ENCODE measurements at places on chromosomes 4 and X.

GRCh38 chr4:81412946-81413495 is 58.7 kb downstream of the RASGEF1B start:
- DNase-seq = no peak

DNA sequence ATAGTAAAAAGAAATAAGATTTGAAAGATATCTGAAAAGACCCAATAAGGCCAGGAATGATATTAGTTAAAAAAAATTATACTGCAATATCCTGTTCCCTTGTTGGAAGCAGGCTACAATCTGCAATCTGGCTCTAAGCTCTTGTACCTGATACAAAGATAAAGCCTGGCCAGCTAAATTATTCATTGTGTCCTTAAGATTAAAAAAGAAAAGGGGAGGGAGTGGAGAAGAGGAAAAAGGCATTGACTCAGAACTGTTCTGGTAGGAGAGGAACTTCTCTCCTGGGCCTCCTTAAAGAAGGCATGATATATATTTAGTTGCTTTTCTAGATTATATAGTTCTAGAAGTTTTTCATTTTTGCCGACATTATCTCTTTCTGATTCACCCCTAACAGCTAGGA is 46.7 kb downstream of the IRF2 start:
- no peak for DNase-seq

GRCh38 chr4:1041936-1042330 is 30.5 kb downstream of the FGFRL1 start:
- no peak for DNase-seq

DNA sequence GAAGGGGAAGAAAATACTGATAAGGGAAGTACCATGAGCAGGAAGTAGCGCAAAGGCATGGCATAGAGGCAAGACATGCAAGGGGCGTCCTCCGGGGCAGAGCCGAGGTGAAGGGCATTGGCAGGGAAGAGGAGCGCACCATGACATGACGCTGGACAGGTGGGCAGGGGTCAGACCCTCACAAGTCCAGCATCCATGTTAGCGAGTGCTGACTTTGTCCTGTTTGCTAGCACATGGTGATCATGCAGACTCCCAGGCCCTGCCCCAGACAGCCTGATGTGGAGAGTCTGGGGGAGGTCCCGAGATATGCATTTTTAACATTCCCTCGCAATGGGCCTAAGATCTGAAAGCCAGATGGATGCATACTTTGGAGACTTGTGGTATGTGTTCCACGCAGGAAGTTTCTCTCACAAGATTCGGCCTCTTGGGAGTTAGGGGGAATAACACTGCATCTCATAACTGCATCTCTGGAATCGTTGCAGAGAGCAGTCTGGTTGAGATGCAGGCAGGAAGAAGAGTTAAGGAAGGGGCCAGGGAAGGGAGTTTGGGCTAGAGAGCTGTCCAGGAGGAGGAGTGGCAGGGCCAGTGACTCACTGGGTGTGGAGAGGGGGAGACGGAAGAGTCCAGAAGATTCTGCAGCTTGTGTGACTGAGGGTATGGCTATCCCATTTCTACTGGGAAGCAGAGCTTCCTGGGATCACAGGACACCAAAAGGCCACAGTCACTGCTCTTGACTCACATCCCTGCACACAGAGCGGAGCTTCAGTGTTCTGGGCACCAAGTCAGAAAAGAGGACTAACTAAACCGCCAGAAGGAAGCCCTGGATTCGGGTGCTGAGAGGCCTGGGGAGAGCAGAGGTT is 59.7 kb downstream of the FAM184B start:
- DNase-seq = no peak

GRCh38 chr4:13942977-13943376 is 315.5 kb upstream of the BOD1L1 start:
- DNase-seq = no peak

DNA sequence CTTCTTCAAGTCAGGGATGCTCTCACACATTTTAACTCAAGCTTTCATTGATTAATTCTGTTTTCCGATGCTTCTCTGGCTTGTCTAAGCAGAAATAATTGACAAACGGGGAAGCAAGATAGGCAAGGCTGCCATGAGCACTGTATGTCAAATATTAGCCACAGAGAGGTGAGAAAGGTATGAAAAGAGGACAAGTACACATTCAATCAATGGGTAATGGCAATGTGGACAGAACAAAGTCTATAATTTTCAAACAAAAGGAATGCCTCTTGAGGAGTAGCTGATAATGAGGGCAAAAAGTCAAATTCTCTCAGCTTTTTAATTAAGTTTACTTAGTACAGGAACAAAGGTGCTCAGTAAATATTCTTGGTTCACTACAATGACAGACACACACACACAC is 19.6 kb downstream of the COX7B2 start:
- no peak for DNase-seq

- DNase-seq = no peak
These were observed 917.9 kb downstream of the RAPGEF2 start for GRCh38 chr4:160020804-160021203.

- DNase-seq = no peak
These were observed 9.8 kb upstream of the PCDH18 start for GRCh38 chr4:137541876-137542646.

DNA sequence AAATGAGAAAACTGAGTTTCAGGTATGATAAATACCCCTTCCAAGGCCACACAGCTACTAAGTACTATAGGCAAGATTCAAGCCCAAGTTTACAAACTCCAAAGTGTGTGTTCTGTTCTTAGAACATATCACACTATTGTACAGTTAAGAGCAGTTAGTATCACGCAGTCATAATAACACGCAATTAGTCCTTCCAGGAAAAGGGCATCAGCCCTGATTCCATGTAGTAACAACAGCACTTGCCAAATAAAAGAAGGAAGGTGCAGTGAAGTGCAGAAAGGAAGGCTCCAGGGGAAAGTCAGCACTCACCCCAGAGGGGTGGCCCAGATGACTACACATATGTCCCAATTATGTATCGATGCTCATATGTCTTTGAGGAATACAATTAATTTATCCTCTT is 4.4 kb downstream of the TASL start:
- no peak for DNase-seq

GRCh38 chr4:32172761-32173160 is 1452.6 kb downstream of the PCDH7 start:
- no peak for DNase-seq

DNA sequence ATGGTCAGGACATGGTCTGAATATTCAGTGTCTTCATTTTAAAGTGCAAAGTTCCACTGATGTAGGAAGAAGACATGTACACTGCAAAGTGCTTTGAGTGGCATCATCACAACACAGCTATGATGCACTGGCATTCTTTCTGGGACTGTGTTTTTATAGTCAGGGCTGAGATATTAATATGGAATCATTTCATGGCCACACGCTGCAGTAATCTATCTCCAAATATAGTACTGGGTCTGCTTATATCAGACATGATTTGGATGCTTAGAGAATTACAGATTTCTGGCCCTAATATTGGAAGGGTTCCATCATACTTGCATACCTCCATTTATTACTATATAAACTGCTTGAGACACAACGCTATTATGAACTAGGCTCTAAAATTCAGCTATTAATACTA is 1170.9 kb downstream of the NLGN4X start:
- no peak for DNase-seq

- DNase-seq = no peak
These were observed 907.0 kb downstream of the RAPGEF2 start for GRCh38 chr4:160009656-160010493.

DNA sequence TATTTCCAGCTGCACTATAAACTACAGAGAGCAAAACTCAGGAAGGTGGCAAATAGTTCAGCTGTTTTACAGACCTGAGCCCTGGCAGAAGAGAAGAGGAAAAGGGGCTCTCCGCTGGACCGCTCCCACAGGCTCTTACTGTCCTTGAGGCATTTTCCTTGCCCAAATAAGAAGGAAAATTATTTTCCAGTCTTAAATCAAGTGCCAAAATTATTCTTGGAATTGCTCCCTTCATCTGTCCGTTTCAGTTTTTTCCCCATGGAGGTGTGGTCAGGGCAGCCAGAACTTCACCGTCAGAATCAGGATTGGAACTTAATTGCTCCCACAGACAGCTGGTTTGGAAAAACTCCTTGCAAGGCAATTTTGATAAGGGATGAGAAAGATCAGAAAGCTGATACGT is 35.2 kb upstream of the SPINK2 start:
- DNase-seq = no peak

DNA sequence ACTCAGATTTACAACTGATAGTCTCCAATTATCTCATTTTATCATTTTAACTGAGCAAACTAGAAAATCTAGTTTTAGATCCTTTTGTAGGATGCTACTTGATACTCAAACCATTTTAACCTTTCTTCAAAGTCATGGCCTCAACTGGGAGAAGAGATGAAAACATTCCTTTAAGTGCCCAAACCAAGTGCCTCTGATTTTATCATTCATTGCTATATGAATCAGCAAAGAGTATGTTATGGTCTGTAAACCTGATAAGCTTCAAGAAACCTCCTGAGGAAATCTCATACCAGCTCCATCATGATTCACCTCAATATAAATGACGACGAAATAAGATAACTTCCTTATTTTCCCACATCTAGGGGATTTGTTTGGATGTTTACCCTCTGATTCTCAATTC is 119.9 kb downstream of the FAM13A start:
- no peak for DNase-seq

DNA sequence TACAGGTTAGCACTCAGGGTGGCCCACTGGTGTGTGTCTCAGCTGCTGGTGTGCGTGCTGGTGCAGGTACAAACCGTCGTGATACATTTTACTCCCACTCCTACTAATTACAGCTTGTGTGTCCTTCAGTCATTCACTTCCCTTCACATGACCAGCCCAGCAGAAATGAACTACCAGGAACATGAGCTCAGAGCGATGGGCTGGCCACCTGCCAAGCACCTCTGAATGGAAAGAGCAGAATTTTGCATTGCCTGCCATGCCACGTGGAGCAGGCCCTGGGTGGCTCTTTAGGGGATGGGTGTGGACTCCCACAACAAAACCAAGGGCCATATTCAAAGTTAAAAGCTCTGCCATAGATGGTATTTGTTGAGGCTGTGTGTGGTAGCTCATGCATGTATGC is 58.9 kb upstream of the PGM2 start:
- DNase-seq = no peak

DNA sequence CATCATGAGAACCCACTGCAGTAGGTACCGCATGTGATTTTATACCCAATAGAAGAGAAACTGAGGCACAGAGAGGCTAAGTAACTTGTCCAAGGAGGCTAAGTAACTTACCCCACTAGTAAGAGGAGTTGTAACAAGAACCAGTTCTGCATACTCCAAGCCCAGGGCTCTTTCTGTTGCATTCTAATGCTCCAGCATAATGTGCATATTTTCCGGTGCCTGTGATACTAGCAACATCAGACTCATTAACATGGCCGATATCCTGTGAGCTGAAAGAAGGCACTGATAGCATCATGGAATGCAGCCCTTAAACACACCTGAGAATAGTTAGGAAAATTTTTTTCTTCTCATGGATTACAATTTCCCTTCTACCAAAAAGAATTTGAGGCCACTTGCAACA is 39.7 kb upstream of the KLF3 start:
- no peak for DNase-seq

DNA sequence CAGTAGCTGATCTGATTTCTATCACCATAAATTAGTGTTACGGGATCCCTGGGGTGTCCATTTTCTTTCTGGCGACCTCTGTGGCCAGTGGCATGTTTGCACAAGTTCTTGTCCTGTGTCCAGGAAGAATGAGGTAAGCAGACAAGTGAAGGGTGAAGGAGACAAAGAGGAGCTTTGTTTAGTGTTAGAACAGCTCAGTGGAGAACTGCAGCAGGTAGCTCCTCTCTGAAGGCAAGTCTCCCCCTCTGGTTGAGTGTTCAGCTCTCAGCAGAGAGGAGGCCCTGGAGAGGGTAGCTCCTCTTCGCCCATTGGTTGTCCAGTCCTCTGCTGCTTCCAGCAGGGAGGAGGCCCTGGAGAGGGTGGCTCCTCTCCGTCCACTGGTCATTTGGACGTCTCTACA is 47.2 kb downstream of the DMP1 start:
- DNase-seq = no peak

- DNase-seq = no peak
These were observed 212.7 kb downstream of the RPA4 start for GRCh38 chrX:97096385-97096784.

DNA sequence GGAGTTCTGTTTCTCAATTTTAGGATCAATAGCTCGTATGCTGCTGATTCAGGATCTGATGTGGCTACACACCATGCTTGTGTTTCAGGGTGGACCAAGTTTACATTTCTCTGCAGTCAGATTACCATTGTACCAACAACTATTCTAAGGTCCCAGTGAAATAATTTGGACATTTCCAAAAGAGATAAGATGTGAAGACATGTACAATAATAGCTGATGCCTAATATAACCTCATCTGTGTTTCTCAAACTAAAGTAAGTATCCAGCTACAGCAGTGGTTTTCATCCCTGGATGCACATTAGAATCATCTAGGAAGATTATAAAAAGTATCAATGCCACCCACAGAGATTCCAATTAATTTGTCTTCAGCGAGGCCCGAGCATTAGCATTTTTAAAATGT is 209.7 kb downstream of the ANTXR2 start:
- no peak for DNase-seq

- DNase-seq = no peak
These were observed 1118.3 kb downstream of the C4orf33 start for GRCh38 chr4:130214268-130214667.

- no peak for DNase-seq
These were observed 57.8 kb downstream of the AFM start for GRCh38 chr4:73539386-73539785.

- no peak for DNase-seq
These were observed 69.1 kb downstream of the SHISA3 start for GRCh38 chr4:42466273-42466844.

- DNase-seq = no peak
These were observed 12.8 kb downstream of the TBC1D9 start for GRCh38 chr4:140743194-140743931.

- no peak for DNase-seq
These were observed 55.5 kb downstream of the CLDN22 start for GRCh38 chr4:183264614-183265013.

GRCh38 chr4:8438743-8439142 is 1.8 kb downstream of the ACOX3 start:
- DNase-seq = no peak

DNA sequence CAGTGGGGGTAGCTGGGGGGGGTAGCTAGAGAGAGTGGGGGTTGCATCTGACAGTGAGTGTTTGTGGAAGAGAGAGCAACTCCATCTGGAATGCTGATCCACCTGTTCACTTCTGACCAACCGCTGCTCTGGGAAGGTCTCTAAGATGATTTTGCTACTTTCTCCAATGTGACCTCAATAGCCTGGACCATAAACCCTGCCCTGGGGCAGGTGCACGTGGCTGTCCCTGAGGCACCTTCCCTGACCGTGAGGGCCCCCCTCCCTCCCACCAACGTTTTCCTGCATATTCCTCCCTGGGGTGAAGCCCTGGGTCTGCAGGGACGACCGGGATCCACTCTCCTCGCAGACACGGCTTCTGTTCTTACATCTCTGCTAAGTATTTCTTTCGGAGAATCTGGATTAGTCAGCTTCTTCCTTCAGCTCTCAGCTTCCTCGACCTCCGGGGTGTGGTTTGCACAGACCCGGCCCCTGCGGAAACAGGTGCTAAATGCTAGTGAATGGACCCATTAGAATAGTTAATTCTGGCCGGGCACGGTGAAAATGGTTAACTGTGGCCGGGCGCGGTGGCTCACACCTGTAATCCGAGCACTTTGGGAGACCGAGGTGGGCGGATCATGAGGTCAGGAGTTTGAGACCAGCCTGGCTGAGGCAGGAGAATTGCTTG is 21.4 kb upstream of the PLCXD1 start:
- no peak for DNase-seq

GRCh38 chr4:119510395-119511149 is 118.0 kb downstream of the PDE5A start:
- no peak for DNase-seq

- no peak for DNase-seq
These were observed 105.7 kb downstream of the PSAPL1 start for GRCh38 chr4:7328913-7329638.

- no peak for DNase-seq
These were observed 26.2 kb downstream of the MAGEA9 start for GRCh38 chrX:149807747-149808458.

All from activated CD8-positive, alpha-beta memory T cell treated with anti-CD3 and anti-CD28 coated beads for 1 hour (primary cell).